Activated naive CD8-positive, alpha-beta T cell treated with anti-CD3 and anti-CD28 coated beads, Interleukin-2, amount 50 U/mL, for 24 hours (primary cell): ENCODE measurements at places on chromosomes 13 and 19.
A peak's percentile ranks its signal among the peaks of the same experiment; 100 is the strongest.

GRCh38 chr19:19628501-19629134, 598 bp upstream of the LPAR2 start:
- peak overlapping the region; percentile 73 for H3K27ac ChIP-seq
- H3K4me1 ChIP-seq, result peaks cover 22% of the 10 kb centered on the region
- H3K36me3 ChIP-seq, result peaks cover 16% of the 10 kb centered on the region
- H3K27me3 ChIP-seq, result no peaks in the 10 kb centered on the region
- DNase-seq, result peak; percentile 57

- DNase-seq, result no peak
- H3K36me3 ChIP-seq, result no peaks in the 10 kb centered on the region
- no peaks in the 10 kb centered on the region for H3K4me1 ChIP-seq
- no peak overlapping the region for H3K4me3 ChIP-seq
- H3K27ac ChIP-seq, result no peak overlapping the region
Measured at GRCh38 chr13:71589032-71589431, 278.0 kb downstream of the DACH1 start.

DNA sequence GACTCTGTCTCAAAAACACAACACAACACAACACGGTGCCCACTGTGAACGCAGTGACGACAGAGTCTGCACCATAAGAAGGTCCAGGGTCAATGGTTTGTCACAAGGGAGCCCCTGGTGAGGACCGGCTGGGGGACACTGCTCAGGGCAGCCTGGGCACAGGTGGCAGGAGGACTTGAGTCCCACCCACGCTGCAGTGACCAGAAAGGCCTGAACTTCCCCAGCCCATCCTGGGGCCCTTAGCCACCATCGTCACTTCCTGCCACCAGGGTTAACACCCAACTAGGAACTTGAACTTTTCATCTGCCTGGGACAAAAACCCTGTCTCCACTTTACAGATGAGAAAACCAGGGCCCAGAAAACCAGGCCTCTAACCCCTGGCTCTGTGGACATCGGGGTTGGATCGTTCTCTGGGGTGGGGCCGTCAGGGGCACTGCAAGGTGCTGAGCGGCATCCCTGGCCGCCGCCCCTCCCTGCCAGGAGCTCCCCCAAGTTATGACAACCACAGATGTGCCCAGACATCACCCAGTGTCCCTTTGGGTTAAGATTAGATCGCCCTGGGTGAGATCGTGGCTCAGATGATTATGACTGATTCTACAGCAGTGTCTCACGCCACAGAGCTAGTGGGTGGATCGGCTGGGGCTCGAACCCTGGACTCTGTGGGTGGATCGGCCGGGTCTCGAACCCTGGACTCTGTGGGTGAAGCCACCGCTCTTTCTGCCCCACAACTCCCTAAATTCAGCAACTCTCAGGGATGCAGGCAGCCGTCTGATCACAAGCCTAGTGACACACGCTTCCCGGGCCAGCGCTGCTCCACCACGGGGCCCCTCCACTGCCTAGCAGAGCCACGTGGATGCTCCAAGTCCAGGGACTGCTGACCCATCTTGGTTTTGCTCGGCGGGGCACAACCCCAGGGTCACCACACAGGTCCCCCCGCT, 14.0 kb downstream of the MOB3A start:
- DNase-seq, result peak; percentile 66
- peak overlapping the region; percentile 95 for H3K27ac ChIP-seq
- peaks cover 2% of the 10 kb centered on the region for H3K27me3 ChIP-seq
- H3K36me3 ChIP-seq, result peaks cover 65% of the 10 kb centered on the region
- peak overlapping the region; percentile 85 for H3K4me3 ChIP-seq
- H3K4me1 ChIP-seq, result peaks cover 55% of the 10 kb centered on the region

DNA sequence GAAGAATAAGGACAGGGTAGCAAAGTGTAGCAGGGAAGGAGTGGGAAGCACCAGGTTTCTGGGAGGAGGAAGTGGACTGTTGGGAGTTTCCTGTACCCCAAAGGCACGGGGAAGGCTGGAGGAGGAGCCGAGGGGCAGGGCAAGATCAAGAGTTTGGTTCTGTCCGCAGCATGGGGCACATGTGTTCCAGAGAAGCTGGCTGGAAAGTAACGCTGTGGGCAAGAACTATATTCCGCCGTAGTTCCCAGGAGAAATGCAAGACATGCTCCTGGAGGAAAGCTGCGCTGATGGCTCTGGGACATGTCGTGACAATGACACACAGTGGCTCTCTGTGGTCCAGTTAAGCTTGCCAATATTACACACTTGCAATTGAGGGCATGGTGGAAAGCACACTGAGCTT, 51.7 kb upstream of the KPNA3 start:
- H3K27ac ChIP-seq, result no peak overlapping the region
- peaks cover 7% of the 10 kb centered on the region for H3K4me1 ChIP-seq
- no peak overlapping the region for H3K4me3 ChIP-seq
- H3K36me3 ChIP-seq, result no peaks in the 10 kb centered on the region

DNA sequence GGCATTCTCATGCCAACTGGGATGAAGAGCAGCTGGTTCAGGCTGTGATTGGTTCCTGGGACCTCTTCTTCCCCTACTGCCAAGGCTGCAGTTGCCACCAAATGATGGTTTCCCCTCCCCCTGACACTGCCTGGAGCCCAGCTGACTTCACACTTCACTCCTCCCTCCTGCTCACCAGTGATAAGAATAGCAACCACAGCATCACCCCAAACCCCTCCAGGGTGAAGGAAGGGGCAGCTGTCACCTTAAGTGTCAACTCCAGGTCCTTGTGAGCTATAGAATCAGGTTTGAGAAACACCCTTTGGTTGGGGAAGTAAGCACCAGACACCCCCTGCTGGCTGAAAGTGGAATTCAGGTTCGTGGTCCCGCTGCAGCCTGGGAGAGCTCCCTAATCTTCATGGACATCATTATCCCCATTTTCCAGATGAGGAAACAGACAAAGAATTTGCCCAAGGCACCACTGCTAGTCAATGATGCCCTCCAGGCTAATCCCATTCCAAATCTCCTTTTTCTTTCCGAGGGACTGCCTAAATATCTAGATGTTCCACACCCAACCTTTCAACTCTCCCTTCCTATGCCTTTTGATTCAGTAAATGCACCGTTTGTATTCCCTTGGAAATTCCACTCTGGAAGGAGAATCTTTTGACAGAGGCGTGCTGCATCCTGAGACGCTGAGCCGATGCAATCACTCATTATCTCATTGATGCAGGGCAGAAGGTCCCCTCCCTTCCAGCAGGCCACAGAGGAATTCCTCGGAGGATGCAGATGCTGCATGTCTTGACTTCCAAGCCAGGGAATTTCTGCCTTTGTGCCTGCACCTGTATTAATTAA, 50.6 kb upstream of the UQCRFS1 start:
- H3K4me3 ChIP-seq, result no peak overlapping the region
- peaks cover 15% of the 10 kb centered on the region for H3K27me3 ChIP-seq
- no peak overlapping the region for H3K27ac ChIP-seq
- H3K4me1 ChIP-seq, result no peaks in the 10 kb centered on the region
- no peaks in the 10 kb centered on the region for H3K36me3 ChIP-seq
- peak; percentile 67 for DNase-seq

DNA sequence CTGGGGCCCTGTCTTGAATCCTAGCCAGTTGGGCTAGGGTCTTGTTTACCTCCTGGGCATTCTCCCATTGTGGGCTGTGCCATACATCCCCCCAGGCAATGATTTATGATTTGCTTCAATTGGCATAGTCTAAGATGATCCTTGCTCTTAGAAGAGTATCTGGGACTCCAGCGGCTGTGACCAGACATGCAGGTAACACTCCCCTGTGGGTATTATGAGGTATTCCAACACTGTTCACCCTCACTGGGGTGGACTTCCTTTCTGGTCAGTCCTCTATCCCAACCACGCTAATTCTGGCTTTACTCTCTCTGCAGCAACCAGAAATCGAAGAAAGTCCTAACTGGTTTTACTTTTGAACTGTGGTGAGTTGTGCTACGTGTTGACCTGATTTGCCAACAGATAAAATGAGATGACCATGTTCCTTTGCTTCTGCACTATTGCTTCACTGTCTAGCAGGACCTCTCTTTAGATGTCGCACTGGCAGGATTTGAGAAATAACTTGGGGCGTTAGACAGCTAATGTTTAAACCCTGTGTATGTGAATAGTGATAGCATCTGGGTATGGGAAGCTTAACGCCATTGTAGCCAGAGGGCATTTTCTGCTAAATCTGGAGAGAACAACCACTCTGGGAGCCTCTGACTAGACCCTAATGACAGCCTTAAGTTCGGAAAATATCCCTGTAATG, 6.7 kb upstream of the LRCH1 start:
- H3K4me1 ChIP-seq, result peaks cover 10% of the 10 kb centered on the region
- no peak overlapping the region for H3K27ac ChIP-seq
- H3K36me3 ChIP-seq, result no peaks in the 10 kb centered on the region
- H3K27me3 ChIP-seq, result peaks cover 3% of the 10 kb centered on the region
- H3K4me3 ChIP-seq, result no peak overlapping the region

GRCh38 chr19:7924241-7924640, 1.7 kb downstream of the CTXN1 start:
- DNase-seq, result no peak
- H3K36me3 ChIP-seq, result peaks cover 7% of the 10 kb centered on the region
- no peak overlapping the region for H3K27ac ChIP-seq
- H3K4me3 ChIP-seq, result peak overlapping the region; percentile 46
